ENCODE measurements at places on chromosomes 16 and 17.

GRCh38 chr17:71850812-71851211 is 270.0 kb upstream of the SOX9 start:
- H3K27me3 ChIP-seq, result no peaks in the 10 kb centered on the region
- H3K27ac ChIP-seq, result no peak overlapping the region
- H3K36me3 ChIP-seq, result no peaks in the 10 kb centered on the region
- H3K4me3 ChIP-seq, result no peak overlapping the region
- H3K4me1 ChIP-seq, result no peaks in the 10 kb centered on the region

DNA sequence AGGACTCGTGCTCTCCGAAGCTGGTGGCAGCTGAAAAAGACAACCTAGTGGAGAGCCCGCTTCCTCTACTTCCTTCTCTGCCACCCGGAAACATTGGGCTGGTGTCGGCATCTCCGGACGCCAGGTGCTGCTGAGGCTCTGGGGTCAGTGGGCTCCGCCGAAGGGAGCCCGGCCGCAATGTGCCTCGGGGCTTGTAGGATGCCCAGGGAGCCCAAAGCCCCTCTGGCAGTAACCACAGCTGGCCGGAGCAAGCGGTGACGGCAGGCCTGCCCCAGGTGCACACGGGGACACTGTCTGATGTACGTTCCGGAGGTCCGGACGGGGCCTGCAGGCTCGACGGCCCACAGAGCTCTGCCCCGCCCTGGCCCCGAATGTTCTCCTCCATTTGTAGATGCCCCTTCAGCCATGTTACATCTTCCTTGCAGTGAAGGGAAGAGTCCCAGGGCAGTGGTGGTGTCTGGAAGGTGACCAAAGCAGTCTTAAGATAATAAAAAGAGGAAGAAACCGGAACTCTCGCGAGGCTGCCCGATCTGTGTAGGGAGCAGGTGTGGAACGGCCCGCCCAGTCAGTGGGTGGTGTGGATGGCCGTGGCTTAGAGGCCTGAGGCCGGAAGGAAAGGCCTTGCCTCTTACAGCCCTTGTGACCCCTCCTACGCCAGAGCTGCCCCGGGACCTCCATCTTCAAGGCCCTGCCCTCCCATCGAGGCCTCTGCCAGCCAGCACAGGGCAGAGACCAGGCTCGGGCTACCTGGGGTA is 22.6 kb downstream of the NDUFAF8 start:
- H3K4me1 ChIP-seq, result peaks cover 4% of the 10 kb centered on the region
- no peak for DNase-seq
- no peaks in the 10 kb centered on the region for H3K27me3 ChIP-seq
- H3K27ac ChIP-seq, result no peak overlapping the region
- H3K36me3 ChIP-seq, result no peaks in the 10 kb centered on the region
- H3K4me3 ChIP-seq, result no peak overlapping the region

- no peak overlapping the region for H3K4me3 ChIP-seq
- peaks cover 22% of the 10 kb centered on the region for H3K4me1 ChIP-seq
- no peak overlapping the region for H3K27ac ChIP-seq
Observed at GRCh38 chr16:56202036-56202435, 10.7 kb downstream of the GNAO1 start.

- DNase-seq, result peak; percentile 84
- H3K27me3 ChIP-seq, result no peaks in the 10 kb centered on the region
- H3K4me1 ChIP-seq, result peaks cover 21% of the 10 kb centered on the region
- no peak overlapping the region for H3K4me3 ChIP-seq
- H3K36me3 ChIP-seq, result no peaks in the 10 kb centered on the region
- H3K27ac ChIP-seq, result no peak overlapping the region
Observed at GRCh38 chr17:7589204-7589868, 558 bp downstream of the SOX15 start.

GRCh38 chr17:7173687-7174602 is 5.2 kb downstream of the ASGR1 start:
- DNase-seq, result peak; percentile 61
- peaks cover 24% of the 10 kb centered on the region for H3K4me1 ChIP-seq
- H3K4me3 ChIP-seq, result peak overlapping the region; percentile 6
- H3K27me3 ChIP-seq, result peaks cover 49% of the 10 kb centered on the region
- H3K36me3 ChIP-seq, result no peaks in the 10 kb centered on the region

GRCh38 chr17:82872591-82873520 is 33.0 kb upstream of the ZNF750 start:
- H3K4me1 ChIP-seq, result peaks cover 42% of the 10 kb centered on the region
- H3K36me3 ChIP-seq, result peaks cover 7% of the 10 kb centered on the region
- DNase-seq, result peak; percentile 87
- H3K27ac ChIP-seq, result peak overlapping the region; percentile 38
- no peak overlapping the region for H3K4me3 ChIP-seq
- peaks cover 23% of the 10 kb centered on the region for H3K27me3 ChIP-seq

GRCh38 chr17:304461-304860 is 48.1 kb downstream of the RPH3AL start:
- H3K27me3 ChIP-seq, result peaks cover 9% of the 10 kb centered on the region
- peaks cover 3% of the 10 kb centered on the region for H3K4me1 ChIP-seq
- H3K36me3 ChIP-seq, result no peaks in the 10 kb centered on the region
- no peak overlapping the region for H3K4me3 ChIP-seq

DNA sequence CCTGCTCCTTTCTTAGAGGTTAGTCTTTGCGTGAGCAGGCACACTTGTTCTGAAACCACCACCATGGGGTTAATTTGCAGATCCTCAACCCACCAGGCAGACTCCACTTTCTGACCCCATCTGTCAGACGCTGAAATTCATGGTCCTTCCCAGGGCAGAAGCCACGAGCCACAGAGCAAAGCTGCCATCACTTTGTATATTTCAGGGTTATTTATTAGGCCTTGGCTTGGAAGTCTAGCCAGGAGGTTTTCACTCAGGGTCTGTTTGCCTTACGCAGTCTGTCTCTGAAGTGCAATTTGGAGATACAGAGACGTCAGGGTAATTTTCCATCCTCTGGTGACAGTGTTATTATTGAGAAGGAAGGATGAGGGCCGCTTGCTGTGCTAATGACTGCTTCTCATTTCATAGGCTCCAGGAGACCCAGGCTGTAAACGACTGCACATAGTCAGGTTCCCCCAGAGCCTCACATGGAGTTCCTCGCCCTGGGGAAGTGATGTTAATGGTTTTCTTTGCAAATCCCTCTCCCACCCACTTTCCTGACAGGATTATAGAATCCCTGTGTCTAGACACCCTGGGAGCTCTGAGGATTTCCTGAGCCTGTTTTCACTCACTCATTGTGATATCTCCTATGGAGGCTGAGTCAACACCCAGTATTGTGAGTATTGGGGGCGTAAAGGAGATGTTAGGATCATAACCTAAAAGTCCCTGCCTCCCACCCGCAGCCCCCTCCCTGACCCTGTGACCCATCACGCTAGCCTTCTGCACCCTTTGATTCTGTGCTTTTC is 269.0 kb downstream of the ABCC12 start:
- H3K36me3 ChIP-seq, result no peaks in the 10 kb centered on the region
- DNase-seq, result no peak
- H3K27me3 ChIP-seq, result no peaks in the 10 kb centered on the region
- no peak overlapping the region for H3K4me3 ChIP-seq
- H3K4me1 ChIP-seq, result no peaks in the 10 kb centered on the region

GRCh38 chr17:29591146-29591736 is 1.7 kb upstream of the ANKRD13B start:
- H3K36me3 ChIP-seq, result no peaks in the 10 kb centered on the region
- H3K27me3 ChIP-seq, result peaks cover 3% of the 10 kb centered on the region
- no peak overlapping the region for H3K27ac ChIP-seq
- H3K4me3 ChIP-seq, result peak overlapping the region; percentile 47

GRCh38 chr17:1597861-1598342 is 30.7 kb downstream of the SLC43A2 start:
- H3K4me3 ChIP-seq, result no peak overlapping the region
- H3K36me3 ChIP-seq, result peaks cover 12% of the 10 kb centered on the region
- no peaks in the 10 kb centered on the region for H3K27me3 ChIP-seq
- DNase-seq, result no peak
- H3K4me1 ChIP-seq, result peaks cover 15% of the 10 kb centered on the region
- no peak overlapping the region for H3K27ac ChIP-seq

- no peaks in the 10 kb centered on the region for H3K27me3 ChIP-seq
- H3K27ac ChIP-seq, result no peak overlapping the region
- H3K4me3 ChIP-seq, result no peak overlapping the region
Observed at GRCh38 chr17:13306310-13306962, 288.6 kb upstream of the ELAC2 start.

GRCh38 chr17:54307351-54307750 is 484.6 kb downstream of the KIF2B start:
- H3K4me3 ChIP-seq, result no peak overlapping the region
- H3K36me3 ChIP-seq, result no peaks in the 10 kb centered on the region
- H3K27ac ChIP-seq, result no peak overlapping the region
- H3K4me1 ChIP-seq, result no peaks in the 10 kb centered on the region
- no peaks in the 10 kb centered on the region for H3K27me3 ChIP-seq
- DNase-seq, result no peak

DNA sequence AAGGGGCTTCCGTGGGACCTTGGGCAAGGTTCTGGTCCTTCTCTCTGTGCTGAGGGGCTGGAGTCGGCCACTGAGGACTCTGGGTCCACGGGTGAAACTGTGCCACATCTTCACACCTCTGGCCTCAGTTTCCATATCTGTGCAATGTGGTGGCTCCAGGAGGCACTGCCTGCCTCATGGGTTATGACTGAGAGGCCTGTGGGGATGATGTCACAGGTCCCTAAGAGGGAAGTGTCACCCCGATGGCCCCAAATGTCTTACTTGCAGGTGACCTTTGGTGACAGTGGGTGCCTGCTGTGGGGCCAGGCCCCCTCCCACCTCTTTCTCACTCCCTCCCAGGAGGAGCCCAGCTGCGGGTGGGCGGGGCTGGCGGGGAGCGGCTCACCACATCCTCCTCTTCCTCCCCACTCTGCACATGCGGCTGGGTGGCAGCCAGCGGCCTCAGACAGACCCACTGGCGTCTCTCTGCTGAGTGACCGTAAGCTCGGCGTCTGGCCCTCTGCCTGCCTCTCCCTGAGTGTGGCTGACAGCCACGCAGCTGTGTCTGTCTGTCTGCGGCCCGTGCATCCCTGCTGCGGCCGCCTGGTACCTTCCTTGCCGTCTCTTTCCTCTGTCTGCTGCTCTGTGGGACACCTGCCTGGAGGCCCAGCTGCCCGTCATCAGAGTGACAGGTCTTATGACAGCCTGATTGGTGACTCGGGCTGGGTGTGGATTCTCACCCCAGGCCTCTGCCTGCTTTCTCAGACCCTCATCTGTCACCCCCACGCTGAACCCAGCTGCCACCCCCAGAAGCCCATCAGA is at the start of gene IL21R:
Gene IL21R (plus strand): TSS at position 407 of the 801 bp plus-strand sequence. CDS start 27,898 bp downstream, outside the sequence.
- DNase-seq, result peak; percentile 91
- no peaks in the 10 kb centered on the region for H3K27me3 ChIP-seq
- H3K4me3 ChIP-seq, result peak within 1 kb of the TSS; percentile 90
- H3K4me1 ChIP-seq, result peaks cover 83% of the 10 kb centered on the region

- H3K4me3 ChIP-seq, result no peak overlapping the region
- no peak overlapping the region for H3K27ac ChIP-seq
- no peaks in the 10 kb centered on the region for H3K4me1 ChIP-seq
- no peaks in the 10 kb centered on the region for H3K36me3 ChIP-seq
Observed at GRCh38 chr16:83100679-83101078, 473.9 kb downstream of the CDH13 start.
